Erythroblast (primary cell): ENCODE measurements at places on chromosomes 2 and 18.

- no peak for DNase-seq
Observed at GRCh38 chr2:25259737-25260124, 82.0 kb downstream of the DNMT3A start.

DNA sequence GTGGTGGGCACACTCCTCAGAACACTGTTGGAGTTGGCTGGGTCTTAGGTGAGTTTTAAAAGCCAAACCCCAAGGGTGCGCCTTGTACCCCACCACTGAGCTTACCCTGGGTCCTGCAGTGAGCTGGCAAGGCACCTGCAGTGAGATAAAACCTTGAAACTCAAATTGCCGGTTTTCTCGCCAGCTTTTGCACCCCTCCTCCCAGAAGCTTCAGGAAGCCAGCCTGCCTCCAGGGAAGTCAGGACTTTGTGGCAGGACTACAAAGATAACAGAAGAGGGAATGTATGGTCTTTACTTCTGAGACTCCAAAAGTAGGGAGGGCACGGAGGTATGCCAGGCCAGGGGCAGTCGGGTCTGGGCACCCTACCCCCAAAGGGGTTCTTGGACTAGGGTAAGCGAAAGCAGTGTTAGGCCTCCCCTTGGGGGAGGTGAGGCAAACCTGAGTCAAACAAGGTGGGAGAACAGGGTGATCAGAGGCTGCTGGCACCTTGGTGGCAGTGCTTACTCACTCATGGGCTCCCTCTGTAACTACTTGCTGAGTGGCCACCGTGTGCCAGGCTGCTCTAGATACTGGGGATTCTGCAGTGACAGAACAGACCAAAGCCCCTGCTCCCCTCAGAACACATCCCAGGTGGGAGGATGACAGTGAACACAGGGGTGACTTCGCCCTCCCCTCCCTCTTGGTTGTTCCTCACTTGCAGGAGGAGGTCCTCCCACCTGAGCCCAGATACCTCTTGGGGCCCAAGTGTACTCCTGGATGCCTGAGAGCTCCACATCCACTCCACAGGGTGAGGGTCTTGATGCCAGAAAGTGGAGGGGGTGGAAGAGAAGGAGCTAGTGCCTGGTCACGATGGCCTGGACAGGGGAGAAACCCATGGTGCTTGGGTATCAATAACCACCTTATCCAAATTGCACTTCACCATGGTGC, 69.3 kb upstream of the RGPD5 start:
- no peak for DNase-seq

DNA sequence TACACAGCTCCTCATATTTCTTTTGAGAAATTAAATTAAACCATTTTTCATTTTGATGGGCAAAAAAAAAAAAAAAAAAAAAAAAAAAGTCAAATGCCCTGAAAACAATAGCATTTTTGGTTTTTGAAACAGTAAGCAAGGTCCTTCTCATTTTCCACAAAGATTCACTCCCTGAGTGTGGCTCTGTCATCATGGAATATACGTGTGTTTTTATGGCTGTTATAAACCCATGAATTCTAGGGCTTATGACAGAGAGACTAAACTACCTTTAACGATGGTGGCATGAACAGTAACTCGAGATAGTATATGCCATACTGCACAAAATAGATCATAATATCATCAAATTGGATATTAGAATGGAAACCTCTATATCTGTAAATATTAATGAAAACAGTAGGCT, 179.2 kb upstream of the ZNF521 start:
- DNase-seq, result no peak

GRCh38 chr2:20444993-20445910, 1.6 kb upstream of the RHOB start:
- DNase-seq, result no peak

DNA sequence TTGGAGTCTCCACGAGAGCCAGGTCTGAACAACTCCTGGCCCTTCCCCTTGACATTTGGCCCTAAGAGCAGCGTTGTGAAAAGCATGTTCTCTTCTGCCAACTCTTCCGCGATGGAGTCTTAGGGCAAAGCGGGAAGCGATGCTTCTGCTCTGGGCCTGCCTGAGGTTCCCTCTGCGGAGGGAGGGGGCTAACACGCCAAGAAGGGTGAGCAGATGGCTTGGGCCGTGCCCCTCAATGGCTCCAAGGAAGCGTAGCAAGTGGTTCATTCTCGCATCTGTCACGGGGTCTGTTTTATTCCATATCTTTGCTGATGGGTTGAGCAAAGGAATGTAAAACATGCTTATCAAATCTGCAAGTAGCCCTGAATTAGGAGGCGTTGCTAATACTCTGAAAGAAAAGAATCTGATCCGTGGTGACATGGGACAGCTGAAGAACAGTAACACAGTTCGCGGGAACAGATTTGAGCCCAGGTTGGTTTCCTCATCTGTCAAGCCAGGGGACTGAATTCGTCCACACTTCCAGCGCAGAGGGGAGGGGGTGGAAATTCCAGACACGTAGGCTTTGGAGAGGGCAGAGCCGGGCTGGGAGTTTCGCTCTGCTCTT, 38.0 kb downstream of the DNMT3A start:
- no peak for DNase-seq

GRCh38 chr18:79603321-79604204, 76.0 kb upstream of the CTDP1 start:
- DNase-seq, result no peak

- DNase-seq, result no peak
Observed at GRCh38 chr2:46386763-46387162, 89.6 kb downstream of the EPAS1 start.

DNA sequence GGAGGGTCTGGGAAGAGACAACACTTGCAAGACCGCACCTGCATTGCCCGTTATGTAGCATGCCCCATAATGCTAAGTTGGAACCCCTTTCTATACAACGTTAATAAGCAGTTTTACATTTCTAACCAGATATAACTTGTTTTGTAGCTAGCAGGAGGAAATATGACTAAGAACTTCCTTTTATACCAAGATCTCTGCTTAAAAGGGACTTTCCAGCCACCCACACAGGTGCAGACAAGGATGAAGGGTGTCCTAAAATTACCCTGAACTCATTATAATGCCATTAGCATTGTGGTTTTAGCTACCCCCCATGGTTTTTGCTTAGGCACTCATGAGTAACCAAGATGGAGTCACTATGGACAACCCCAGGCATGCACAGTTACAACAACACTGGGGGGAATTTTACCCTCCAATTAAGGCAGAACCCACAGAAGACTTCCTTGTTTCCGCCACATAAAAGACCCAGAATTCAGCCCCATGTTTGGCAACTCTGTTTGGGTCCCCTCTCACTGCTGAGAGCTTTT, 362.8 kb downstream of the CBLN2 start:
- no peak for DNase-seq

GRCh38 chr2:69217333-69218080, 169.5 kb downstream of the GFPT1 start:
- no peak for DNase-seq

- DNase-seq, result no peak
Observed at GRCh38 chr2:53829273-53829979, 30.3 kb downstream of the GPR75 start.

DNA sequence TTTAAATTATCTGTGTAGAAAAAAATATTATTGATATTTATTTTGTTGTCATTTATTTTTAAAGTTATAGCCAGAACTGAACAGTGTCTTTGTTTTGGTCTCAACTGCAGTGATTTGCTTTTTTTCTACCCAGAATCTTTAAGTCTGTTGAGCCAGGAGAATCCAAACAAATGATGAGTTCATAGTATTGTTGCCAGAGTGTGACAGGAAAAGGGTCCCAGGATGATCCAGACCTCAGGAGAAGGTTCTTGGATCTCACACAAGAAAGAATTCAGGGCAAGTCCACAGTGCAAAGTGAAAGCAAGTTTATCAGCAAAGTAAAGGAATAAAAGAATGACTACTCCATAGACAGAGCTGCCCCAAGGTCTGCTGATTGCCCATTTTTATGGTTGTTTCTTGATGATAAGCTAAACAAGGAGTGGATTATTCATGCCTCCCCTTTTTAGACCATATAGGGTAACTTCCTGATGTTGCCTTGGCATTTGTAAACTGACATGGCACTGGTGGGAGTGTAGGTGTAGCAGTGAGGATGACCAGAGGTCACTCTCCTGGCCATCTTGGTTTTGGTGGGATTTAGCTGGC, 127.1 kb downstream of the AGPS start:
- peak; percentile 4 for DNase-seq

- no peak for DNase-seq
Observed at GRCh38 chr2:122660786-122661634, 905.6 kb downstream of the TSN start.

- DNase-seq, result no peak
Observed at GRCh38 chr2:86760371-86760770, 30.3 kb downstream of the CD8A start.

DNA sequence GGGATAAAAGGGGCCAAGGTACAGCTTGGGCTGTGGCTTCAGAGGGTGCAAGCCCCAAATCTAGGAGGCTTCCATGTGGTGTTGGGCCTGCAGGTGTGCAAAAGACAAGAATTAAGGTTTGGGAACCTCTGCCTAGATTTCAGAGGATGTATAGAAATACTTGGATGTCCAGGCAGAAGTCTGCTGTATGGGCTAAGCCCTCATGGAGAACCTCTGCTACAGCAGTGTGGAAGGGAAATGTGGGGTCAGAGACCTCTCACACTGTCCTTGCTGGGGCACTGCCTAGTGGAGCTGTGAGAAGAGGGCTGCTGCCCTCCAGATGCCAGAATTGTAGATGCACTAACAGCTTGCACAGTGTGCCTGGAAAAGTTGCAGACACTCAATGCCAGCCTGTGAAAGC, 880.6 kb upstream of the ID2 start:
- no peak for DNase-seq

- DNase-seq, result peak; percentile 37
Observed at GRCh38 chr18:39494211-39494896, 1928.8 kb upstream of the CELF4 start.

DNA sequence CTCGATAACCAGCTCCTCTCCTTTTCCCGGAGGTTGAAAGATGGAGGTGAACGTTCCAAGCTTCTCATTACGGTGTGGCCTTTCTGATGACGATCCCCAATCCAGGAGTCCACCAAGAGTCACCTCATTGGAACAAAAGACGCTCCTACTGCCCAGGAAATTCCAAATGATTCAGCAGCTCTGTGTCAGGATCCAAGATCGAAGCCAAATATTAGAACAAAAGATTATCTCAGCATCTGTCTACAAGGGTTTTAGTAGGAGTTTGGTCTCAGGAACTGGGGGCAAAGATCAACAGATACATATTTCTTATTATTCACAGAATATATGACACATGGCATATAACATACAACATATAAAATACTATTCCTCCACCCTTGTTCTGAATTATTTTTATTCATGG, 161.1 kb upstream of the RAB12 start:
- no peak for DNase-seq

DNA sequence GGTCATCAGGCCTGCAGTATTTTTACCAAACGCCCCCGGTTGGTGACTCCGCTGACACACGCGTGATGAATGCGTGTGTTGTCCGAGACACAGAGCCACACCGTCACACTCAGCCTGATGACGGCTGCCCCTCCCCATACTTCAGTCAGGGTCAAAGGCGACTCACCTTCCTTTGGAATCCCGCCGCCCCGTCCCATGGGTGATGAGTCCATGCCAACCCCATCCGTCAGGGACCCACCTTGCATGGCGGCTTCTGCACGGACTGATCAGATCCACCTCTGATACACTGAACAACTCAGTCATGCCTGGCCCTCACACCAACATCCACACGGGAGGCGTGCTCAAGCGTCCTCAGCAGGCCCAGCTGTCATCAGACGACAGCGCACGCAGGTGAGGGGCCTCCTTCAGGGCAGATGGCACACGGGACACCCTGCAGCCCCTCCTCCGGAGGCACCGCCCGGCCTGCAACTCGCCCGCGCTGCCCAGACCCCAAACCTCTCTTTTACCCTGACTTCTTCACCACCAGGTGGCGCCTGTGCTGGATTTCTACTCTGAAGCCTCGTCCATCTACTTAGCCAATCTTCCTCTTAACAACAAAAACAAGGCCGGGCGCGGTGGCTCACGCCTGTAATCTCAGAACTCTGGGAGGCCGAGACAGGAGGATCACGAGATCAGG, 89.2 kb downstream of the ZNF516 start:
- DNase-seq, result peak; percentile 72

DNA sequence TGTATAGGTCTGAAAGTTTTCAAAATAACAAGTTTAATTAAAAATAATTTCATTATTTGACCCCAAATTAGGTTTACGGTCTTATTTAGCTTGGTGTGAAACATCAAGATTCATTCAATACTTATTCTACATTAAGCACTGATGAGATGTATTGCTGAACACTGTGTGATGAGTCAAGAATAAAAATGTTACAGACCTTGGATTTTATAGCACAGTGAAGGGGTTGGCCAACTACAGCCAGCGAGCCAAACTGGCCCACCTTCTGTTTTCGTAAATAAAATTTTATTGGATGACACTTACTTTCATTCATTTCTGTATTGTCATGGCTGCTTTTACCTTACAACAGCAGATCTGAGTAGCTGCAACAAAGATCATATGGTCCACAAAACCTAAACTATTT, 8.3 kb downstream of the PPP4R1 start:
- no peak for DNase-seq

- no peak for DNase-seq
Observed at GRCh38 chr18:37409878-37410277, 155.7 kb downstream of the CELF4 start.

GRCh38 chr2:189854187-189854586, 69.9 kb downstream of the PMS1 start:
- DNase-seq, result no peak

DNA sequence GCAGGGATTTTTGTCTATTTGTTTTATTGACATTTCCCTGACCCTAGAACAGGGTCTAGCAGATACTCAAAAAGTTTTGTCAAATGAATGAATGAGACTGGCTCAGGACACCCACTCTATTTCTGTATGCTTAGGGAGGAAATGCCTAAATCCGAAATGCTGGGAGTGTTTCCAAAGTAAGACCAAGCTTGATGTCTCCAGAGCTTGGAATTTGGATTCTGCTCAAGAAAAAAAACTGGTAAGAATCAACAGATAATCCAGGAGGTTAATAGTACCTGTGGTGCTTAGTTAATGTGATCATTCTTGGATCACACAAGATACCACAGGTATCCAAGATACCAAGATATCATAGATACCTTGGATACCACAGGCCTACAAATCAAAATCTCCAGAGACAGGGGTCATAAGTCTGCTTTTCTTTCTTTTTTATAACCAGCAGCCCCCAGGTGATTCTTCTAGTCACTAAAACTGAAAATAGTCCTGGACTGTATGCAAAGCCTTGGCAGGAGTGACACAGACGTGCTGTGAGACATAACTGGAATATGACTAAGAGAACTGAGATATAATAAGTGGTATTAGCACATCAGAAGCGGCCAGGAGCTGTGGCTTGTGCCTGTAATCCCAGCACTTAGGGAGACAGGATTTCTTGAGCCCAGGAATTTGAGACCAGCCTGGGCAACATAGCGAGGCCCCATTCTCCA, 39.9 kb upstream of the SP3 start:
- no peak for DNase-seq

GRCh38 chr2:169205176-169205575, 135.8 kb downstream of the DHRS9 start:
- no peak for DNase-seq

GRCh38 chr18:80105369-80106167, 3.5 kb upstream of the ADNP2 start:
- peak; percentile 53 for DNase-seq

GRCh38 chr18:48161911-48162698, 231.6 kb upstream of the SMAD2 start:
- DNase-seq, result no peak

- no peak for DNase-seq
Observed at GRCh38 chr2:217739741-217740140, 263.1 kb downstream of the TNS1 start.
